ENCODE measurements at places on chromosomes 12 and 14.

DNA sequence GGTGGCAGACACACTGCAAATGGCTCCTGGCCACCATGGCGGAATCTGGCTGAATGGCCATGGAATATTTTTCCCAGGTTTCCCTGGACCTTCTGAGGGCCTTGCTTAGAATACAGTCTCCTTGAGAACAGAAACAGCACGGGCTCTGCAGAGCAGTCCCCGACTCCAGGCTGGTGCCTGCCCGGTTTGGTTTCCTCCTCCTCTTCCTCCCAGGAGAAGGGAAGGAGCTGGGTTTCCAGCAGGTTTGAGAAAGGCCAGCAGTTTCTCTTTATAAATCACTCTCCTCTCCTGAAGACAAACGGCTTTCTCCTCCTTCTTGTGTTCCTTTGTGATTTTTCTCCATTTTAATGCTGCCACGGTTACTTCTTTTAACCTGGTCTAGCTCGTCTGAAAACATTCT lies 106.8 kb upstream of the RFLNA start:
- no peak for DNase-seq

DNA sequence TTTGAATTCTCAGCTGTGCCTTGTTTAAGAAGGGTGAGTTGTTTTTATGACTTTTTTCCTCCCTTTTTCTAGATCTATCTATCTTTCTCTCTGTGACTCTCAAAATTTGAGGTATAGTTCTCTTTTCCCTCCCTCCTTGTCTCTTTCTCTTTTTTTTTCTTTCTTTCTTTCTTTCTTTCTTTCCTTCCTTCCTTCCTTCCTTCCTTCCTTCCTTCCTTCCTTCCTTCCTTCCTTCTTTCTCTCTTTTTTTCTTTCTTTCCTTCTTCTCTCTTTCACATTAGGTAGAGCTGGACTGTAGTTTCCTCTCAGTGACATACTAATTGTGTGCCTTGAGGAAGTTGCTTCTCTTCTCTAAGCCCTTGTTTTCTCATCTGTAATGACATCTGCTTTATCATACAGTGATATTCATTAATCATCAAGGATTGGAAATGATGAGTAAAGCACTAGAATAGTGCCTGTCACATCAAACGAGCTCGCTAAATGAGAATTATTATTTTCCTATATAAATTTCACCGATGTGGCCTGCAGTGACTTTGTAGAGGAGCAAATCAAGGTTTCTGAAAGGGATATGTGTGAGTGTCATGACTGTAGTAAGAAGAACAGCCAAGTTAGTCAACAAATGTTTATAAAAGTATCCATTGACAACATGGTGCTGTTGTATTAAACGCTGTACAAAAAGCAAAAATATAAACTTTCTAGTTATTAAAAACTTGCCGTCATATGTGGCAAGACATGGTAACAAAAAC lies 78.9 kb upstream of the SLC38A2 start:
- no peak for DNase-seq

DNA sequence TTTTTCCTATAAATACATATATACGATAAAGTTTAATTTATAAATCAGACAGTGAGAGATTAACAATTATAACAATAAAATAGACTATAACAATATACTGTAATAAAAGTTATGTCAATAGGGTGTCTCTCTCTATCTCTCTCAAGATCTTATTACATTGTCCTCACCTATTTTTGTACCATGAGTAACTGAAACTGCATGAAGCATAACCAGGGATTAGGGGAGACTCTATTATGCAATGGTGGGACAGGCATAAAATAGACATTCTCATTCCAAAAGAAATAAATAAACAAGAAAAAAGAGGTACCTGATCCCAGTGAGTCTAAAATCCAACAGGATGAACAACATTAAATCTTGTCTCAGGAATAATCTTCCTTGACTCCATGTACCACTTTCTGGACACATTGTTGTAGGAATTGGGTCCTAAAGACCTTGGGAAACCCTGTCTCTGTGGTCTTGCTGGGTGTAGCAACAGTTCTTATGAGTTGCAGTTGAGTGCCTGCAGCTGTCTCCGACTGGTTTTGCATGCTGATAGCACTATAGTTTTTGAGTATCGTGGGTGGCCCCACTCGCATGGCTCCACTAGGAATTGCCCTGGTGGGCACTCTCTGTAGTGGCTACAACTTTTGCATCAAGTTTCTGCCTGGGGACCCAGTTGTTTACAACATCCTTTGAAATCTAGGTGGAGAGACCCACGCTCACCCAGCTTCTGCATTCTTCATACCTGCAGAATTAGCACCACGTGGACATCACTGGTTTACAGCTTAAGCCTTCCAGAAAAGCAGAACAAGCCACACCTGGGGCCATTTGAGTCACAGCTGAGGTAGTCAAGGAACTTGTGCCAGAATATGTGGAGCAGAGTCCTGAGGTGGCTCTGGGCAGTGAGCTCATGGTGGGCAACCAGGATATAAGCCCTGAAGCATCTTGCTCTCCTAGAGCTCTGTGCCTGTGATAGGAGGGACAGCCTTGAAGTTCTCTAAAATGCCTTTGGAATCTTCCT lies 204.7 kb downstream of the KITLG start:
- no peak for DNase-seq

DNA sequence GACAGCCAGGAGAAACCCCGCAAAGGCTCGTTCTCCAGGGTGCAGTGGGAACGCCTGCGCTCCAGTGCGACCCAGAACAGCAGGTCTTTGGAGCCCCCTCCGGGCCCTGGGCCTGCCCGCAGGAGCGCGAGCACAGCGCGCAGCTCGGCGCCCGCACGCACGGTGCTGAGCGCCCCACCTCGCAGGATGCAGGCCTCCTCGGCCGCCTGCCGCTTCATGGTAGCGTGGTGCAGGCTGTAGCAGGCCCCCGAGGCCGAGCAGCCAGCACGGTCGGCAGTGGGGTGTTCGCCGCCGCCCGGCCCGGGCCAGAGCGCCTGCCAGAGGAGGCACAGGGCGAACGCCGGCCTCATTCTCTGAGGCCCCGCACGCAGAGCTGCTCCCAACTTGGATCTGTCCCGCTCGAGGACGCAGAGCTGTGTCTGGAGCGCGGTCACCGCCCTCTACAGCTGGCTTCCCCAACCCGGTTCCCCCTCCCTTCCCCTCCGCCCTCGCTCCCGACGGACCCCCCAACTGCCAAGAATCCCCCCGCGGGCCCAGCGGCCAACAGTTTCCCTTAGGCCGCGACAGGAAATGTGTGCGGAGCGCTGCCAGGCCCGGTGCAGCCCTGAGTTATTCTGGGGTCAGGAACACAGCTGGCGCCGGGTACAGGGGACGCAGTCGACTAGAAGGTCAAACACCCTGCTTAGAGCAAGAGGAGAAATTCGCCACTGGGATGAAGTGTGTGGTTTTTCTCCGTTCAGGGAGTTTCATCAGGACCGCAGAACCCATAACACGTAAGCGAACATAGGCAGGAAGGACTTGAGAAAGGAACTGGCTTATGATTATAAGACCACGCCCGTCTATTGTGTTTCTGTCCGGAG lies at the start of gene CLEC14A:
Gene CLEC14A (minus strand): TSS at position 421 of the 860 bp plus-strand sequence. CDS start 71 bp downstream, at position 350.
- no peak for DNase-seq

DNA sequence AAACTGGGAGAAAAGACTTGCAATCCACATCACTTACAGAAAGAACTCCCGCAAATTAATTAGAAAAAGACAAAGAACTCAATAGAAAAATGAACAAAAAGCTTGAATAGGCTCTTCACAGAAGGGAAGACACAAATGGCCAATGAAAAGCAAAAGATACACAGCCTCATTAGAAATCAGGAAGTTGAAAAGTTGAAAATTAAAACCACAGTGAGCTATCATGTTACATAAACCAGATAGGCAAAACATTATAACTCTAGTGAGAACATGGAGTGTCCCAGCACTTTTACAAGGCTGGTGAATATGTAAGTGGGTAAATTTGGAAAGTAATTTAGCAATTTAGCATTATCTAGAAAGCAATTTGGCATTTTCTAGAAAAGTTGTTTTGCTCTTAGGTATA lies 158.4 kb upstream of the RASSF8 start:
- DNase-seq, result no peak

- no peak for DNase-seq
Observed at GRCh38 chr12:64700532-64700931, 58.7 kb downstream of the GNS start.

GRCh38 chr14:67441672-67442071 lies 29.7 kb upstream of the PLEK2 start:
- DNase-seq, result no peak

GRCh38 chr12:104649921-104650320 lies 193.2 kb downstream of the CHST11 start:
- no peak for DNase-seq

DNA sequence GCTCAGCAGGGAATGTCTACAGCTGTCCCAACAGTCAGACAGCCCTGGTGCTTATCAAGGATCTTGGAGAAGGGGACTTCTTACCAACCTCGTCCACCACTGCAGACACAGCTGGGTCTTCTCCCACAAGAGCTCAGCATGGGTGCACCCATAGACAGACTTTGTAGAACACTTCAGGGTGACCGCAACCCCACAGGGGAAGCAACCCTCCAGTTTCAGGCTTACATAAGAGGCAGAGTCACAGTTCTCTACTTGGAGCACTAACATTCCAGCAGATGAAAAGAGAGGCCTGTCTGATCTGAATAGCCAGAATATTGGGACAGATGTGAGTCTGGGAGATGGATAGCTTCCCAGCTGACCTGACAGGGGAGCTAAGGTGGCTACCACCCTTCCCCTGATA lies 3.5 kb upstream of the CLEC1A start:
- no peak for DNase-seq

DNA sequence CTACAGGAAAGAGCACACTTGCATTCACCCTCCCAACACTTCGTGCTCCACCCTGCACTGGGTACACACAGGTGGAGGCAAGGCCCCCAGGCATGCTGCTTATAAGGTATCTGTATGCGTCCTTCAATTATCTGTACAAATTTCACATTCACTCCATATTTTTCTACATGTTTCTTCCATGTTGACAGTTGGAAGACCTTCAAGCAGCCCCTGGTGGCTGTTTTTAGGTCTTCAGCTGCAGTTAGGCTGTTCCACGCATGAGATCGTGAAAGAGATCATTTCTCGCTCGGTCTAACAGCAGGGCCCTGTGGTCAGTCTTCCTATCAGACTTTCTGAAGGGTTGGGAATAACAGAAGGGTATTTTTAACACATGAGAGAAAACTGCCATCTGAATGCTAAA lies 47.1 kb downstream of the PLXNC1 start:
- no peak for DNase-seq

DNA sequence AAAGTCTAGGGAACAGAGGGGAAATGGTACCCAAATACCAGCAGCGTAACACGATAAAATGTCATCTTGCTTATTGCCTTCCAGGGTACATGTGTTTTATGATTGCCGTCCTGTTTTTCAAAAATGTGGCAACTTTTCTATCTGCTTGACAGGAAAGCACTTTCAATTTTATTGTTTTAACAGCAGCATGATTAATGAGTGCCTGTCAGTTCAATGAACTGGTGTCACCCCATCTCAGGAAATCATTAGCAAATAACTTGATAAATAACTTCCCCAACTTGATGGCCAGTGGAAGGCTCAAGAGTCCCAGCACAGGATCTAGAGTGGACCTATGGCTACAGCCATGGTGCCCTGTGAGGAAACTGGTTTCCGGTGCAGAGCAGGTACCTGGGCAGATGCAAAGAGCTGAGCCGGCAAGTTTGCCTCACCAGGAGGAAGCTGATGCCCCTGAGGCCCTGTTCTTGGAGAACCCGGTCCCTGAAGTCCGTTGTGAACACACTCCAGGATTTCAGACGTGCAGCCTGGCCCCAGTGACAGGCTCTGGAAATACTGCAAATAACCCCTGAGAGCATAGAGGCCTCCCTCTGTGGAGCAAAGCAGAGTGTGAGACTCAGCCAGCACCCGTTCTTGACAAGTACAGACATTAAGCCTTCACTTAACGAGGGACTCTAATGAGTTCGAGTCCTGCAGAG lies 173.5 kb upstream of the SFSWAP start:
- no peak for DNase-seq

DNA sequence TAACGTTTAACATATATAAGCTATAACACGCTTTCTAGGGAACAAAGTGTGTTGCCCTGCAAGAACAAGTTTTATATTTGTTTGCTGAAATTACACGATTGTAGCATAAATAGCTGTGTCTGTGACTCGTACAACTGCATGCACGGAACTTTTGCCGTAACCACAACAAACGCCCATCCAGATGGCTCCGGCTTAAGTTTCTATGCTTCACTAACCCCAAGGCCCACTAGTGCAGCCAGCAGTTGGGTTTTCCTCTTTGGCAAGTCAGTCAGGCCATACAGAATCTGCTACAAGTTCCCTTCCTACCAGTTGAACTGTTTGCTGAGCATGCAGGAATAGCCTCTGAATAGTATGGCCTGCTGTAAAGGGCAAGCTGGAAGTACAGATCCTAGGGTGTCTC lies 12.1 kb downstream of the CSRP2 start:
- DNase-seq, result no peak

DNA sequence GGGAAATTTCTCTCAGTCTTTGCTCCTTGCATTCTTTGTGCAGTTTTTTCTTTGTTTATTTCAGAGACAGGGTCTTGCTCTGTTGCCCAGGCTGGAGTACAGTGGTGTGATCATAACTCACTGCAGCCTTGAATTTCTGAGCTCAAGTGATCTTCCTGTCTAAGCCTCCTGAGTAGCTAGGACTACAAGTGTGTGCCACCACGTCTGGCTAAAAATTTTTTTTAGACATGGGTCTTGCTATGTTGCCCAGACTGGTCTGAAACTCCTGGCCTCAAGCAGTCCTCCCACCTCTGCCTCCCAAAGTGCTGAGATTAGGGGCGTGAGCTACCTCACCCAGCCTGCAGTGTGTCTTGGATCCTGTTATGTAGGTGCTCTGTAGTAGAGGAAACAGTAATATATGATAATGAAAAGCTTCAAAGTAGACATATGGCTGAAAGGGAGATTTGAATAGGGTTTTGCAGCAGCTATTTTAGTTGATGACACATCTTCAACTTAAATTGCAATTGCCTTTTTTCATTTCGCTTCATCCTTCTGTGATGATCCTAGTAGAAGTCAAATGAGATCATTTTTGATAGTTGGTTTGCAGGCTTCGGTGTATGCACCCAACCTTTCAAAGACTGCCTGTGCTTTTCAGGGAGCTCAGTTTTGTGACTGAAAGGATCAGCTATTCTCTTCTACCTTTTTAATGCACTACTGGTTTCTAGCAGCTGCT lies 75.4 kb downstream of the FUT8 start:
- DNase-seq, result no peak

DNA sequence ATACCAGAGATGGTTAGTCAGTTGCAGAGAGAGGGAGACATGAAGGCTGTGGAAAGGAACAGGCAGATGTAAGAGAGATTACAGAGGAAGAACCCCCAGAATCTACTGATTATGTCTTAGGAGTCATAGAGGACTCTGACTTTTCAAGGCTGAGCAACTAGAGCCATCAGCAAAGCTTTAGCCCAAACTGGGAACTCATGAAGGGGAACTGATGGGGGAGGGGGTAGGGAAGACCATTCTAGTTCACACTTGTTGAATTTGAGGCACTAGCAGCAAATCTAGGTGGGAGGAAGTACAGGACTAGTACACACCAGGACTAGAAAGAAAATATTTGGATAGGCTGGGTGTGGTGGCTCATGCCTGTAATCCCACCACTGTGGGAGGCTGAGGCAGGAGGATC lies 10.1 kb downstream of the LGALS3 start:
- DNase-seq, result no peak
